ENCODE measurements at places on chromosomes 5 and 9.

GRCh38 chr5:167709625-167710024, 581.8 kb upstream of the WWC1 start:
- no peak for DNase-seq

DNA sequence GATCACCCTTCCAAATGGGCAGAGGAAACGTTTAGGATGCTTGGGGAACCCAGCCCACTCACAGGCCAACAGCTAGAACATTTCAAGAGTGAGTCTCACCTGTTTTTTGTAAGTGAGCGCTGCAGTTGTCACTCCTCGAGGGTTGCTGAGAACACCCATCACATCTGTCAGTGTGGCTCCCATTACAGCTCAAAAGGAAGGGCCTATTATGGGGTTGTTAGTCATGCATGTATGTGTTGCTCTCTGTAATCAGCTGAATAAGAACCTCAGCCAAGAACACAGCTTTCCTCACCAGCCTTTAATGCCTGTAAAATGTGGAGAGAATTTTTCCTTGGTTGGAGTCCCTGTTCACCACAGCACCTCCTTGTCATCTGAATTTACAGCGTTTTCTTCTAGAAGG, 196.3 kb upstream of the KLF4 start:
- no peak for DNase-seq

- no peak for DNase-seq
Measured at GRCh38 chr5:2148312-2149194, 265.8 kb upstream of the IRX4 start.

DNA sequence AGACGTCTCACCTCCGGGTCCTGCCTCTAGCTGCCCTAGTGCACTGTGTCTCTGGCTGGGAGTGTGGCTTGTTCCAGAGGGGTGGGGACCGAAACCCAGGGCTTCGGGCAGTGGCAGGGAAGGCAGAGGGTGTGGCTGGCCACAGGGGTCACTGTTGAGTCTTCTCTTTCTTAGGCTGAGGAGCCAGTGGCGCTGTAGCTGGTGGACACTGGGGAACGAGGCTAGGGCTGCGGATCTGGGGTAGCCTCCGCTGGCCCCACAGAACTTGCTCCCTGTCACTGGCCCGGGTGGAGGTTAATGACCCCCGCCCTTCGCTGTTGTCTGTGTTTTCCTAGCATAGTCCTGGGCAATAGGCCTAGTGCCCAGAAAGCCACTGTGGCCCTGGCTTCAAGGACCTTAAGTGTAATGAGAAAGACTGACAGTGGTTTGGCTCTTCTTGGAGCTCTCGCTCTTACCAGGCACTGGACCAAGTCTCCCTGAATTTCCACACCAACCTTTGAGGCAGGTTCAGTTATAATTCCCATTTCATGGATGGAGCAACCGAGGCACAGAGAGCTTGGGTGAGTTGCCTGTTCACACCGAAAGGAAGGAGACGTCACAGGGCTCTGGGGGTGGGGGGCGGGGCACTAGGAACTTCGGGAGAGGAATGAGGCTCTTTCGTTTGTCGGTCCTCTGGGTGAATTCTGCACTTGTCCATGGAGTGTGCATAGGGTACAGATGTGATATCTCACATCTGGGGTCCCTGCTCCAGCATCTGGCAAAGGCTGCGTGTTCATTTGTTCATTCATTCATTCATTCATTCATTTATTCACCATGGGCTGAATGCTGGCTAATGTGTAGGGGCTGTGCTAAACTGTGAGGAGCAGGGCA, 4.8 kb upstream of the IER5L start:
- peak; percentile 41 for DNase-seq

DNA sequence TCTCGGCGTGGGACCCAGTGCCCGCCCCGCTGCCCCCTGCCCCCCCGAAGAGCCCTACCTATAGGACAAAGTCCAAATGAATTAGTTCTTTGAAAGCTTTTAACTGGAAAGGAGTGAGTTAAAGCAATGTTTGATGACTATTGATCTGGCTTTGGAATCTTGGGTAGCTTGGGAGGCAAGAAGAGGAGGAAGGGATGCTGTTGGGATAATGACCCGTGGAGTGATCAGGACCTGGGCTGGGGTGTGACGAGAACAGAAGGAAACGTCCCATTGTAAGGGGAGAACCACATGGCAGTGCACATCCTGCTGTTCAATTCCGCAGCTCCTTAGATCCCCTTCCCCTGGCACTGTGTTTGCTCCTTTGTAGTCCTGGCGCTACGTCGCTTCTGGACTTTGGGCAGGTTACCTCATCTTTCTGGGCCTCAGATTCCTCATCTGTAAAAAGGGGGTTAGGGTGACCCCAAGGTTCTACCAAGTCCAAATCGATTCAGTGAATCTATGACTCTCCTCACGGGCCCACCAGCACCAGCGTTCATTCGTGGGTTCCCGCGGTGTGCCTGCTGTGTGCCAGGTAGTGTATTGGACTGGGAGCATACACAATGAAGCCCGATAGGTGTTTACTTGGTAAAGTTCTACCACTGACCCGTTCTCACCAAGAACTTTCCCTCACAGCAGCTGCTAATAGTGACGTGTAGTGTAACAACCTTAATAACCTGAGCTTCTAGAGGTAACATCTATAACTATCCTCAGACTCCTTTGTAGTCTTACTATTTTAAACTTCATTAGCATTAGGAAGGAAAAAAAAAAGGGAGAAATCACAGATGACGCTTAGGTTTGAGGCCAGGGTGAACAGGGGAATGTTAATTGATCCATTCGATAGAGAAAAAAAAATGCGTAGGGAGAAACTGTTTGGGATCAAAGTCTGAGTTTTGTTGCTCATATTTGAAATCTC, 1.1 kb upstream of the NADK2 start:
- no peak for DNase-seq

DNA sequence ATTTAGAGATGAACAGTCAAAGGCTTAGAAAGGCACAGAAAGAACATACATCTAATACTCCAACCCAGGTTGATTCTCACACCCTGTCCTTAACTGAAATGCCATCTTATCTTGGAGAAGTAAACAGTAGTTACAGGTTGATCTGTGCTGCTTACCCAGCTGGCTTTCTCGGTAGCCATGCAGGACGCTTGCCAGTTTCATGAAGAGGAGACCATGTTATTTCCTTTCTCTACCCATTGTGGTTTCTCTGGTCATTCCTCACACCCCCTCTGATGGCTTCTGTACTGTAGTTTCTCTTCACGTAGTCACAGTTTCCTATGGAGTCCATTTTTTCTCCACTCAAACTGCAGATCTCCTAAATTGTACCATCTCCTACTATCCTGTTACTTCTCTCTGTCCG, 206.0 kb downstream of the SGCD start:
- no peak for DNase-seq

DNA sequence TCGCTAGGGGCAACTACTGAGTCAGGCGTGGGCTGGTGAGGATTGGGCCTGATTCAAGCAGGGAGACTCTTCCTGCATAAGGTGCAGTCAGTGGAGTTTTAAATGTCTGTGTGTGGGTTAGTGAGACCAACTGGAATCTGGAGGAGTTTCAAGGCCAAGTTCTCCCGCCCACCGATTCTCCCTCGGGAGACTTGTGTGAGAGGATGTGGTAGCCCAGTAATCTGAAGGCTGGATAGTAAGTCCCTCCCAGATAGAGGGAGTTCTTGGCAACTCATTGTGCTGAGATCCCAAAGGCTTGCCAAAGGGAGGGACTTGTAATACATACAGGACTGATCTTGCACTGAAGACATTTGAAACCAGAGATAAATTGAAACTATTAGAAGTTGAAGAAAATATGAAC, 51.8 kb downstream of the WDR36 start:
- peak; percentile 63 for DNase-seq

DNA sequence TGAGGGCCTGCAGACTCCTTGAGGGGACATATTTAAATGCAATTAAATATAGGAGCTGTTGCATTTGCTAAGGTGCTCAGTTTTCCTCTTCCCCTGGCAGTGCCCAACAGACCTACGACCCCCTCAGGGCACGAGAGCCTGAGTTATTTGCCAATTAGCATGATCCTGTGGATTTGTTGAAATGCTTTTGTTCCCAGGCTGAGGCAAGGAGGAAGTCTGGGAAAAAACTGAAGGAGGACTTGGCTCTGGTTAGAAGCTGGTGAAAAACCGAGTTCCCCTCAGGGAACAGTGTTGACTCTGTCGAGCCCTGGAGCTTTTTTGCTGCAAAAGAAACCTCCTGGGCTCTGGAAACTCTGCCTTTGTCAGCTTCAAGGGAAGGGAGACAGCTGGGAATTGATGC, 103.6 kb upstream of the SHB start:
- DNase-seq = no peak

- DNase-seq = no peak
Measured at GRCh38 chr5:41610386-41610785, 100.0 kb upstream of the PLCXD3 start.
